Activated naive CD4-positive, alpha-beta T cell treated with anti-CD3 and anti-CD28 coated beads for 36 hours (primary cell): ENCODE measurements at places on chromosomes 13 and 19. TPM values are rescaled to one million over a fixed set of nuclear protein-coding genes. Genes with fewer than 3 reads are reported as not detected.

DNA sequence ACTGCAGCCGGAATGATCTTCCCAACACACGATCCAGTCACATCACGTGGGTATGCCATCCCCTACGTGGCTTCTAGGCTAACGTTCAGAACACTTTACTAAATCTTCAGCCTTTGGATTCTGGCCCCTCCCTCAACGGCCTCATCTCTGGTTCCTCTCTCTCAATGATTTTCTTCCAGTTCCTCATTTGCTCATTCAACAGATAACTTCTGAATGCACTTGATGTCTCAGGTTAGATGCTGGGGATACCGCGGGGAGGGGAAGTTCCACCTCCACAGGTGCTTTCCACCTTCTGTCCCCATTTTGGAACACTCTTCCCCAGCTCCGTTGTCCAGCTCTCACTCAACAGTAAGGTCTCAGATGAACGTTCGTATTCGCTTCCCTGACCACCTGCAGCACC lies 66.1 kb downstream of the ATP7B start:
- no peak for DNase-seq

The SRRM5 gene
- total RNA-seq, result 0.21 TPM

DNA sequence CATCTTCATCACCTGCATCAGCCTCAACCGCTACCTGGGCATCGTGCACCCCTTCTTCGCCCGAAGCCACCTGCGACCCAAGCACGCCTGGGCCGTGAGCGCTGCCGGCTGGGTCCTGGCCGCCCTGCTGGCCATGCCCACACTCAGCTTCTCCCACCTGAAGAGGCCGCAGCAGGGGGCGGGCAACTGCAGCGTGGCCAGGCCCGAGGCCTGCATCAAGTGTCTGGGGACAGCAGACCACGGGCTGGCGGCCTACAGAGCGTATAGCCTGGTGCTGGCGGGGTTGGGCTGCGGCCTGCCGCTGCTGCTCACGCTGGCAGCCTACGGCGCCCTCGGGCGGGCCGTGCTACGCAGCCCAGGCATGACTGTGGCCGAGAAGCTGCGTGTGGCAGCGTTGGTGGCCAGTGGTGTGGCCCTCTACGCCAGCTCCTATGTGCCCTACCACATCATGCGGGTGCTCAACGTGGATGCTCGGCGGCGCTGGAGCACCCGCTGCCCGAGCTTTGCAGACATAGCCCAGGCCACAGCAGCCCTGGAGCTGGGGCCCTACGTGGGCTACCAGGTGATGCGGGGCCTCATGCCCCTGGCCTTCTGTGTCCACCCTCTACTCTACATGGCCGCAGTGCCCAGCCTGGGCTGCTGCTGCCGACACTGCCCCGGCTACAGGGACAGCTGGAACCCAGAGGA lies 2.6 kb downstream of the P2RY11 start:
- DNase-seq, result no peak

GRCh38 chr19:36771261-36772231 lies 1.1 kb downstream of the ZNF850 start:
- DNase-seq, result peak; percentile 75

DNA sequence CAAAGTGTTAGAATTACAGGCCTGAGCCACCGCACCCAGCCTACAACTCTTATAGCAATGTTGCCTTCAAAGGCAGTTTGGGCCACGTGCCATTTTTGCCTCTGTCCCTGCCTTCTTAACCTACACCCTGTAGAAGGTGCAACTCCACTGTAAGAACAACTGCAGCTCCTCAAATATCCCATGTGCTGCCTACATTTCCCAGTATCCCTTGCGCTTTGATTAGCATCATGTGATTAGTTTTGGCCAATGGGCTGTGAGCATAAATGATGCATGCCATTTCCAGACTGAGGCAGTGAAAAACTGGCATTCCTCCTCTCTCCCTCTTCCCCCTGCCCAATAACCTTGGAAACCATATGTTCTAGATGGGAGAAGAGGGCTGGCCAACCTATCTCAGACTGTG lies 75.2 kb upstream of the MRI1 start:
- DNase-seq, result peak; percentile 11

GRCh38 chr19:41785653-41786052 lies 10.7 kb upstream of the CEACAM3 start:
- peak; percentile 86 for DNase-seq

The DCT gene
- total RNA-seq, result 0.10 TPM

The CCDC70 gene
- not detected for total RNA-seq

The PROZ gene
- total RNA-seq, result not detected

DNA sequence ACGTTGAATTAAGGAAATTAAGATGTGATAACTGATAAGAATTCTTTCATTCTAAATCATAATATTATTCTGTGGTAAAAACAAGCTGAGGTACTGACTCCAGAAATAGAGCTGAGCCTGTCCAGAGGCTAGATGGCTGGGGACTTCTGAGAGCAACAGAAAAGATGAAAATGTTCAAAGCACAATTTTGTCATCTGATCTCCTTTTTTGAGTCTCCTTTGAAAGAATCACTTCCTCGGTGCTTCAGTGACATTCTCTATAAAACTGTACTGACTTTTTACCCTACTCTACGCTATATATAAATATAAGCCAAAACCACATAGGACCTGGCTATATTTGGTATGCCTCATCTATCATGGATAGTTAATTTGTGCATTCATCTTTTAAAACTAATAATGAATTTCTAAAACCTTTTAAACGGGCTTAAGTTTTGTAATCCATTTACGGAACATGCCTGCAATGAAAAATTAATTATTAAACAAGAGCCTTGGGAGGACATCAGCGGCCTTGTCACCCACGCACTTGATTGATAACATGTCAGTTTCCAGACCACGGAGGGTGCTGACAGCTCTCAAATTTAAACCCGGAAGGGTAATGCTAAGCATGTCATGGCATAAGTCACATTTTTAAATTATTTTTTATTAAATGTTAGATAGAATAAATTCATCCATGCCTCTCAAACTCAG lies 235.5 kb downstream of the PCDH9 start:
- no peak for DNase-seq

GRCh38 chr19:40523322-40524047 lies 53.2 kb upstream of the SHKBP1 start:
- peak; percentile 69 for DNase-seq

The MAP4K1 gene
- 148 TPM for total RNA-seq

The LAIR1 gene
- 5.7 TPM for total RNA-seq

- DNase-seq, result no peak
Observed at GRCh38 chr13:95382411-95382810, 81.2 kb upstream of the ABCC4 start.

GRCh38 chr13:56861476-56861875 lies 279.2 kb upstream of the PRR20A start:
- DNase-seq, result no peak

DNA sequence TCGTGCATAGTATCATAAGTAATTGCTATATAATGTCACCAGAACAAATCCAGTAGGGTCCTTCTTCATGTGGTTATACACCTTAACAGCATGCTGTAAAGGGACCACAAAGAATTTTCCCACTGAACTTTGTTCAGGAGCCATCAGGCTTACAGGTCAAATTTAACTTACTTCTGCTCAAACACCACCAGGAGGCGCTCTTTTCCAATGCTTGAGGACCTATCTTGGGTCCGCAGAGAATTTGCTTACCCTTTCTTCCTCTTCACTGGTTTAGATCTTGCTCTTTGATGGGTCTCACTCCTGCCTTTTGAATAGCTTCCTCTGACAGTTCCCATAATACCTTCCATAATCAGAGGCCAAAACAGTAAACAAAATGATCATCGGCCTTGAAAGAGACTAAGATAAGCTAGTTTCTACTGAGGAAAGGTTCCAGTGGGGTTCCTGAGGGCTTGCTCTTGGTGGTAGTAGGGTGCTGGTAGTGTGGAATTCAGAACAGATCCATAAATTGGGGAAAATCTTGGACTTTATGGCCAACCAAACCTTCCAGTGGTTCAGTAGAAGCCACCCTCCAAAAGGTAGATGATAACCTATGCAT lies 37.4 kb downstream of the SCGB2B2 start:
- DNase-seq, result peak; percentile 78

DNA sequence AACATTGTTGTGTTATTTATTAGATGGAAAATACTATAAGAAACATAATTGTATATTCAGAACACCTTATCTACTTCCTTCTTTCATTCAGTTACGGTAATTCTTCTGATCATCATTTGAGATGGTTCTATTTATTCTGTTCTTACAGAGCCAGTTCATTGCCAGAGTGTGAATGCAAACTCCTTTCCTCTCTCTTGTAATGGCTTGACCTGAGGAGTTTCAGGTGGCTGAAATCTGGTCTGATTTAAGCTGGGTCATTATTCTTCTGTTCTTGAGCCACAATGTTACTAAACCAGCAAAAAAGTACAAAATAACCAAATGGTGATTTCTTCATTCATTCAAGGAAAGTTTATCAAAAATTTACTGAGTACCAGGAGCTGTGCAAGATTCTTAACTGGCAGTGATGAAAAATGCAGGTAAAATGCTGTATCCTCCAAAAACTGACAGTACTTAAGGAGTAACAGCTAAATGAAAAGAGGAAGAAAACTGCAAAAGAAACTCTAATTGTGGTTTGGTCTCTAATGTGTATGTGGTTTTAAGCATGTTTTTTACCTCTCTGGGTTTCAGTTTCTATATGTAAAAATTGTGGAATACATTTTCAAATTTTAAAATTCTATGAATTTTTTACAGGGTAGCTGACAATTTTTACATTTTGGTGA lies 182.4 kb upstream of the UFM1 start:
- no peak for DNase-seq

GRCh38 chr13:39313721-39314120 lies 275.5 kb downstream of the NHLRC3 start:
- DNase-seq, result no peak

The LMTK3 gene
- total RNA-seq, result 2.6 TPM

DNA sequence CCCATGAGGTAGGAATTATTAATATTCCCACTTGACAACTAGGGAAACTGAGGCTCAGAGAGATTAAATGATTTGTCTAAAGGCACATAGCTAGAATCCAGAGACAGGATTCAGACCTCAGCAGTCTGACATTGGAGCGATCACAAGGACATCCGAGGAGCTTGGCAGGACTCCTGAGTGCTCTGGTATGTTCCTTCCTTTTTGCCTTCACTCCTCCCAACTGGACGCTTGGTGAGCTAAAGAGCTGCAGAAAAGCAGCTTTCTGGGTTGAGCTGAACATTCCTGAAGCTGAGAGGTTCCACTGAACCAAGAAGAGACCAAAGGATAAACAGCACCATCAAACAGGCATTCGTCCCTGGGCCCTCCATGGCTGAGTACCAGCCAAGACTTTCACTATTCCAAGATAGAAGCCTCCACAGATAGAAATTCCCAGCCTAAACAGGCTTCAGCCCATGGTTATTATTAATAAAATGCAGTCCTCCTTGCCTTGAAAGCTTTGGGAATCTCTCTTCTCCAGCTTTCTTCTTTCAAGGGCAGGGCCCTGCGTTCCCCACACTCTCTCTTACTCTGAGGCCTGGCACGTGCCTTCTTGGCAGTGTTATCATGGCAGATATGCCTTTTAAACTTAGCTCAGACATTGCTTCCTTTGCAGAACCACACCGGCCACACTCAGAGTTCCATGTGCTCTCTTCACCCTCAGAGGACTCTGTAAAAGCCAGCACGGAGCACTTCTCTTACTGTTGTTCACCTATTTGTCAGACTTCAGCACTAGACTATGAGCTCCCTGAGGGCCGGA lies 97.1 kb downstream of the CYSLTR2 start:
- DNase-seq, result no peak

GRCh38 chr13:90868321-90868920 lies 479.1 kb upstream of the MIR17HG start:
- DNase-seq, result peak; percentile 7

The CLEC11A gene
- total RNA-seq, result 0.69 TPM

DNA sequence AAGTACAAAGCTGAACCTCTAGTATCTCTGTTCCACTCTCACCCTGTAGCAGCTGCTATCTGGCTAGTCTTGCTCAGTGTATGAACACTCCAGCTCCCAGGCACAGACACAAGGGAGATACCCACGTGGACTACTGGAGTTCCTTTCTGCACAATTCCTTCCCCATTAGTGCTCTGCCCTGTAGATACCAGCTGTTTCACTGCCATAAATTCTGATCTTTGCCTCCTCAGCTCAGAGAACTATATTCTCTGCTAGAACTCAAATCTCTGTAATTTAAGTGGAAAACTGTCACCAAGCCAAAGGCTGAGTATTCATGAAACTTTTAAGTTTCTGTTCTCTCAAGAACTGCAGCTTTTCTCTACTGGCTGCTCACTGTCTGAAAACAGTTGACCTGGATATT lies 273.7 kb downstream of the DIAPH3 start:
- no peak for DNase-seq

GRCh38 chr13:41700790-41701310 lies 243.5 kb downstream of the RGCC start:
- DNase-seq, result no peak

- no peak for DNase-seq
Observed at GRCh38 chr13:109723046-109723445, 63.3 kb downstream of the IRS2 start.

The ZC3H13 gene
- 42.2 TPM for total RNA-seq

DNA sequence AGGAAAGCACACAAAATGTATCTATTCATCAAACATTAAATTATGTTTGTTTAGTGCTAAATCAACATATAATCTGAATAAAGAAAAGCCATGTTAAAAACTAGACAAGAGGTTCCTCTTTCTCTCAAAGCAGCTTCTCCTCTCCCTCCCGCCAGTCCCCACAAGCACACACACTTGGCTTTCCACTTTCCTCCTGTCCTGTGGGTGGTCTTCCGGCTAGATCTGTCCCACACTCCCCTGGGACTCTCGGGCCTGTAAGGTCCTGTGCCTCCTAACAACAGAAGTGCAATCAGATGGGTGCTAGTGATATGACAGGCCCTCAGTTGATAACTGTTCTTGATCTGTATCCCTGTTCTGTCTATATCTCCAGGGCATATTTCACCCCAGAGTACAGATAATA lies 45.6 kb upstream of the RAP2A start:
- no peak for DNase-seq

GRCh38 chr19:55068950-55069864 lies 6.3 kb upstream of the RDH13 start:
- DNase-seq, result no peak

The SYT5 gene
- total RNA-seq, result not detected

The SERTAD1 gene
- total RNA-seq, result 8.8 TPM

- DNase-seq, result no peak
Observed at GRCh38 chr13:50761406-50761805, 82.1 kb downstream of the DLEU7 start.

DNA sequence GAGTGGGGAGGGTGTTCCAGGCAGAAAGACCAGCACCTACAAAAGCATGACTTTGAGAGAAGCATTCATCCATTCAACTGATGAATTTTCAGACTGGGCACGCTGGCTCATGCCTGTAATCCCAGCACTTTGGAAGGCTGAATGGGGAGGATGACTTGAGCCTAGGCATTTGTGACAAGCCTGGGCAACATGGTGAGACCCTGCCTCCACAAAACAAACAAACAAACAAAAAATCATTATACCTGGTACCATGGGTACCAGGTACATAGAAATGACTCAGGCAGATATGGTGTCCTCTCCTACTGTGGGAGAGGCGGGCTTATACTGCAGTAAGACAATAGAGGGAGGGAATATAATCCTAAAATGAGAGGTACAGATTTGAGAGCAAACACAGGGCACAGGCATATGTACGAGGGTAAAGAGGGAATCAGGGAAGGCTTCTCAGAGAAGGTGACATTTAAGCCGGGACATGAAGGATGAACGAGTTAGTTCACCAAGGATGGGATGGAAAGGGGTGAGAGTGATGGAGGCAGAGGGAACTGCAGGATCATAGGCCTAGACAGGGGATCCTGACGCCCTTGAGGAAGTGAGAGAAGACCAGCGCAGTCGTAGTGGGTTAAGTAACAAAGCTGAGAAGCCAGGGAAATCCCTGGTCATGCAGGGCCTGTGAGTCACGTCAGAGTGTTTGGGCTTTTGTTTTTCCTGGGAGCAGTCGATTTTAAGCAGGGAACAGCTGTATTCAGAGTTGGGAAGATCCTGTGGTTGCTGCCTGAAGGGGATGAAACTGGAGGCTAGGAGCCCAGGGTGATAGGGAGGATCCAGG lies 2.9 kb downstream of the CYP2S1 start:
- no peak for DNase-seq

The SPTBN4 gene
- 0.91 TPM for total RNA-seq

The ARHGEF7 gene
- total RNA-seq, result 56.6 TPM
